ENCODE measurements at places on chromosomes 6 and 20. TPM values are rescaled to one million over a fixed set of nuclear protein-coding genes. Genes with fewer than 3 reads are reported as not detected.
A peak's percentile ranks its signal among the peaks of the same experiment; 100 is the strongest.

Gene ZBTB46
- 0.12 TPM for polyA plus RNA-seq

Gene OR12D3
- polyA plus RNA-seq = not detected

Gene ZNF512B
- 3.2 TPM for polyA plus RNA-seq

Gene CLIC5
- polyA plus RNA-seq = not detected

Gene NFYA
- 12.5 TPM for polyA plus RNA-seq

Gene TPD52L1
- 171 TPM for polyA plus RNA-seq

Gene DNAH8
- not detected for polyA plus RNA-seq

Gene FHL5
- polyA plus RNA-seq = not detected

Gene PTK7
- 124 TPM for polyA plus RNA-seq

- peak; percentile 54 for DNase-seq
Measured at GRCh38 chr6:55822815-55823214, 52.6 kb downstream of the BMP5 start.

DNA sequence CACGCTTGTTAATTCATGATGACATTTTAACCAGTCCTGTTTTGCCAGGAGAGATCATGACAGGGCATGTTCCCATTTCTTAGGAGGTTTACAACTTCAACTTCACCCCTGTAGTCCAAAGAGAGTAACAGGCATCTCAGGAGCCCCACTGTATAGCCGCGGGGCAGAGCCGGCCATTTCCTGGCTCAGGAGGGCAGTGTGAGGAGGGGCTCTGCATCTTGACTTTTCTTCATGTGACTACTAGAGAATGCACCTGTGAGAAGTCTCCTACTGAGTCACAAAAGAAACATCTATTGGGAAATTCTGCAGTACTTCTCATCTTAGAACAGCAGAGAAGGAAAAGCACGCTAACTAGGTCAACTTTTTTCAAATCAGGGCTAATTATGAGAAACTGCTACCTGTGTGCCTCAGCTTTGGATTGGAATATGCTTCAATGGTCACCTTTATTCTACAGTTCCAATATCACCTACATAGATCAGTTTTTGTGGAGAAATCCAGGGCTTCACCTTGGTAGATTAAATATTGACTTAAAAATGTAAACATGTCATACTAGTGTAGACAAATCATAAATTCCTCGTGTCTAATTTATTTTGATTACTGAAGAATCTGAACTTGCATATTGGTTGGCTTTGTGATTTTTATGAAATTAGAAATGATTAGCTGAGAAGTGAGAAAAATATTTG, 28.6 kb upstream of the SIM1 start:
- DNase-seq = peak; percentile 90

GRCh38 chr20:63041776-63042175, 35.0 kb upstream of the BHLHE23 start:
- no peak for DNase-seq

- DNase-seq = no peak
Measured at GRCh38 chr20:39778847-39779604, 816.9 kb downstream of the DHX35 start.

DNA sequence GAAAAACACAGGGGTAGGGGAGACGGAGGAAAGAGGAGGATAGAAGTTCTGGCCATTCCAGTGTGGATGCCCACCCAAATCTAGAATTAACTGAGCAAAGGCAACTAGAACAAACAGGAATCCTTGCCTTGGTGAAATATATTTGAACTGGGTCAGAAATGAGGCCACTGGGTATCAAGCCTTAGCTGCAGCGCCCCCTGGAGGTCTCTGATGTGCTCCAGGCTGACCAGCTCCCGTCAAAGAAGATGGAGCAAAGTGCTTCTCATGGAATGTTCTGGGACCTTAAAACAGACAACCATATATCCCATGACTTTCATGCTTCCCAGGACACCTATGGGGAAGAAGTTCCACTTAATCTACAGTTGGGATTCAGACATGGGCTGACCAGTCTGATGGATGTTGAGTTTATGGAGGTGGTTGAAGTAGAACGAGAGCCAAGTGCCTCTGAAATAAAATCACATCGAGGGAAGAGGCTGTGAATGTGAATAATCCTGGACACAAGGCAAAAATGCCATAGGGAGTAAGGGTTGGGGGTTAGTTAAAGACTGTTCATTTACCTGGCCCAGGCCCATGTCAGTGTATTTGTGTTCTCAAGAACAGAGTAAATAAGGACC, 50.4 kb downstream of the HLA-DPB1 start:
- DNase-seq = peak; percentile 17

GRCh38 chr20:21739161-21739560, 33.7 kb downstream of the PAX1 start:
- no peak for DNase-seq

- peak; percentile 74 for DNase-seq
Measured at GRCh38 chr6:72422171-72422570, 199.7 kb upstream of the KCNQ5 start.

DNA sequence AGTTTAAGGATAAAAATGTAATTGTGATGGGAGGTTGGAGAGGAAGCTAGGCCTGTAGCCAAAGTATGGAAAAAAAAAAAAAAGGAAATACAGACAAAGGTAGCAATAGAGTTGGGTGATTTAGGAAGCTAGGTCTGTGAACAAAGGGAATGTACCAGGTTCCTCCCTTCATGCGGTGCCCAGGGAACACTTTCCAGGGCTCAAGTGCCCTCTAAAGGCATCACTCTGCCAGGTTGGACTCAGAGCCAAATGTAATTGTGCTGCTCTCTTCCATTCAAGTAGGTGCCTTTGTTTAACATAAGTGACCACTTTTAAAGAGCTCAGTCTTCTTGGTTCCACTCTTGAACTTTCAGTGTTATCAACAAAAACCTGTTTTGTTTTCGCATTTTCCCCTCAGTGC, 159.7 kb upstream of the AHI1 start:
- no peak for DNase-seq

GRCh38 chr6:16511723-16512489, 249.4 kb downstream of the ATXN1 start:
- DNase-seq = peak; percentile 14

GRCh38 chr6:161837854-161838253, 564.0 kb upstream of the AGPAT4 start:
- DNase-seq = no peak

DNA sequence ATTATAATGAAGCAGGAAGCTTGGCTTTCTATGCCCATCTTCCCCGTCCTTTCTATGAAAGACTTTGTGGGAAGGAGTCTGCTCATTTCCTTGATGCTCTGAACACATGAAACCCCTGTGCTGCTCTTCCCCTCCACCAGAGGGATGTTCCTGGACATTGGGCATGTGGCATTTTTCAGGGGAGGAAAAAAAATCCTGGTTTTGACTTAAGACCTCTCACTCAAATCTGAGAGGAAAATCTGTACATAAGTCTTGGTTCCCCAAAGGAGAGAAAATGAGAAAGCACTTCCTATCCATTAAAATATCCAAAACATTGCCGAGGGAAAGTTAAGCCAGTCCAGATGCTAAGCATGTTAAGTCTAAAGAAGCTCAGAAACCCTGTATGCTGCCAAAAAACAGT, 393.0 kb downstream of the PAX1 start:
- no peak for DNase-seq

GRCh38 chr6:12312736-12313135, 22.6 kb downstream of the EDN1 start:
- no peak for DNase-seq

DNA sequence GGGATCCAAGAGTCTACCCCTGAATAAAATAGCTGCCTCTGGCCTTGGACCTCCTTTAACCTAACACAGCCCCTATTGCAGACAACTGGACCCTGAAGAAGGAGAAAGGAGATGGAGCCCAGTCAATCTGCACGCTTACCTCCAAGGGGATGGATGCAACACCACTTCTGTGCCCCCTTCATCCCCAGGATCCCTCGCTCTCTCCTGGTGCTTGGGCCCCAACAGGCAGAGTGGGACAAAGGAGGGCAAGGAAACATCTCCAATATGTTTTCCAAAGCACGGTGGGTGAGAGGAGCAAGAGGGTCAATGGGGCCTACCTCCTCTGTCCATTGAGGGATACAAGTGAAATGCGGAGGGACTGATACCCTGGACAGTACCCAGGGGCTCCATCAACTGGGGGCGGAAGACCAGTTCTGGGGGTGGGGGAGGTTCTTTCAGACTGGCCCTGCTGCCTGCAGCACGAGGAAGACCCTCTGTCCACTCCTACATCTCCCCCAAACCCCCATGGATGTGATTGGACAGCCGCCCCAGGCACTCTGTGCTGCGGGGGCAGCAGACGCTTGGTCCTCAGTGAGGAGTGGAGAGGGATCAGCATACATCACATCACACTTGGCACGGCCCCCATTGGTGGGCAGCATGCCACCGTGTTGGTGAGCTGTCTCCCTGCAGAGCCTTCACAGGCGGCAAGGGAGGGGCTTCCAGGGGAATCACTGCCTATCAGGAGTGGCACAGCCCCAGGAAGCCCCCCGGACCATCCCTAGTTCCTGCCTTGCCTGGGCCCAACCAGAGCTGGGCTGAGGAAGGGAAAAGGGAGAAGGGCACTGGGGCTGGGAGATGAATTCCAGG, 70.6 kb downstream of the MRPL14 start:
- peak; percentile 14 for DNase-seq

- DNase-seq = no peak
Measured at GRCh38 chr6:57305761-57306160, 11.7 kb upstream of the PRIM2 start.

DNA sequence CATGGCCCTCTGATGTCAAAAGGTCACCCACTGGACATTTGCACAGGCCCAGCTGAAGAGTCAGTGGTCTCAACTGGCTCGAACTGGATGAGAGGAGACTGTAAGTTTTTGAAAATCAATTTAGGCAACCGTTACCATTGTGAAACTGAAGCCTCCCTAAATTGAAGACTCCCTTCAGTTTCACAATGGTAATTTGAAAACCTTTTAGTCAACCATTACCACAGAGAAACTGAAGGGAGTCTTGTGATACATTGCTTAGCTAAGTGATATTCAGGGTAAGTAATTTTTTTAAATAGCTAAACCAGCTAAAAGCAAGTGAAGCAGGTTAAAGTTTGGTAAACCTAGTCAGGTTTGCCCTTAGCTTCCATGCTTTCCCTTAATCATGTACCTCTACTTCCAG, 197.3 kb upstream of the NT5E start:
- no peak for DNase-seq

DNA sequence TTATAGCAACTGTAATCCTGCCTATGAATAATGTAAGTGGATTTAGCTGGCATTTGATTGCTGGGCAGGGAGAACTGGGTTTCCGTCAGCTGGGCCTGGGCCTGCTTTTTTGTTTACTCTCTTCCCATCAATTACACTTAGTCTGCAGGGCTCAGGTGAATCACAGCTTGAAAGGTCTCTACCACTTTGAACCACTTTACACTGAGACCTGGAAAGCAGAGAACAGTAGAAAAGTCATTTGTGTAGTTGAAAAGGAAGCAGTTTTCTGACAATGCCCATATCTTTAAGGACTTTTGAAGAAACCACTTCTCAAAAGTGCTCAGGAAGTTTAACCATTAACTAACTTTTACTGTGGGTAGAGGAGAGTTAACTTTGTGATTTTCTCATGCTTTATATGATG, 315.4 kb upstream of the SASH1 start:
- DNase-seq = no peak

GRCh38 chr20:57188576-57189079, 77.8 kb downstream of the BMP7 start:
- DNase-seq = no peak

DNA sequence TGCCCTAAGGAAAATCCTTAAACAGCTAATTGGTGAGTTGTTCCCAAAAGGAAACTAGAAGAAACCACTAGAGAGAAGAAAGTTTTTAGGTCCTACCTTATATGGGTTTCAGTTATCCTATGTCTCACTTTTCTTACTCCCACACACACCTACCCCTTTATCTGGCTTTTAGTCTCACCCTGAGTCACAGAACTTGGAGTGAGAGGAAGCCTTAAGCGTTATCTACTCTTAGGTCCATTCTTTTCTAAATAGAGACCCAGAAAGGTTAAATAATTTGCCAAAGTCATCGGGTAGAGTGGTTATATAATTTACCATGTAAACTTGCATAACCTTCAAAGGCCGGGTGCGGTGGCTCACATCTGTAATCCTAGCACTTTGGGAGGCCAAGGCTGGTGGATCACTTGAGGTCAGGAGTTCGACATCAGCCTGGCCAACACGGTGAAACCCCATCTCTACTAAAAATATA, 4.3 kb upstream of the RPP21 start:
- peak; percentile 23 for DNase-seq

DNA sequence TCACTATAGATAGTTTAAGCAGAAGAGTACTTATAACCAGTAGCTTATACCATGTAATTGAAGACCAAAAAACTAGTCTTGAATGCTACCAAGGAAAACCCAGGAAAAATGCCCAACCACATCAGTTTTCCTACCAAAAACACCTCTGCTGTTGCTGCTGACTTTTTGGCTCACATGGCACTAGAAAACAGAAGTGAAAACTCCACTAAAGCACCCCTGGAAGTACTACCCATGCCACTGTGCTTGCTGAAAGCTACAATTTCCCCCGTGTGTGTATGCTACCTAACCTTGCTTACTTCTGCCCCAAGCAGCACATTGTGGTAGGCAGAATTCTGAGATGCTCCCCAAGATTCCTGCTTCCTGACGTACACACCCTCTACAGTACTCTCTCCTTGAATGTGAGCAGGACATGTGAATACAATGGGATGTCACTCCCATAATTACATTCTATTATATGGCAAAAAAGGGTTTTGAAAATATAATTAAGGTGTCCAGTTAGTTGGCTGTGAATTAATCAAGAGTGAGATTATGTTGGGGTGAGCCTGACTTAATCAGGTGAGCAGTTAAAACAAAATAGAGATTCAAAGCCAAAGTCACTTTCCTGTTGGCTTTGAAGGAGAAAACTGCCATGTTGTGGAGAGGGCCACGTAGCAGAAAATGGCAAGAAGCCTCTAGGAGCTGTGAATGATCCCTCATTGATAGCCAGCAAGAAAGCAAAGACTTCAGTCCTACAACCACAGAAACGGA, 209.8 kb upstream of the MARCKS start:
- DNase-seq = no peak

DNA sequence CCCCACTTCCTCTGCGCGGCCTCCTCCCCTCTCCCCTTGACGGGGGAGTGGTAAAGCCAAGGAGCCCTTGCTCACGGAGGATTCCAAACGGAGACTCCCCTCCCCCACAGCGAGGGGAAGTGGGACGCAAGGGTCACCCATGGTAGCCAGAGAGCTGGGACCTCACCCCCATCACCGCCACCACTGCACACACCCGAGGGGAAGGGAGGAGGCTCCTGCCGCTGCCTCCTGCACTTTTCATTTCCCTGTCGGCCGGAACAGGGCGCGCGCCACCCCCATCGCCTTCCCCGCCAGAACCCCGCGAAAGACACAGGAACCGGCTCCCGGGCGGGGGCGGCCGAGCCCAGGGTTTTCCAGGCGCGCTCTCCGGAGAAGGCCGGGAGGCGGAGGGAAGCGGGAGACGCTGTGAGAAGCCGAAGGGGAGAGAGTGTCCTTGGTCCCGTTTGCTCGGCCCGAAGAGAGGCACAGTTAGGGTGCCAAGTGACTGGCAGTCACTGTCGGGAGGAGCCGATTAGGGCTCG, 789 bp downstream of the CCND3 start:
- peak; percentile 43 for DNase-seq

DNA sequence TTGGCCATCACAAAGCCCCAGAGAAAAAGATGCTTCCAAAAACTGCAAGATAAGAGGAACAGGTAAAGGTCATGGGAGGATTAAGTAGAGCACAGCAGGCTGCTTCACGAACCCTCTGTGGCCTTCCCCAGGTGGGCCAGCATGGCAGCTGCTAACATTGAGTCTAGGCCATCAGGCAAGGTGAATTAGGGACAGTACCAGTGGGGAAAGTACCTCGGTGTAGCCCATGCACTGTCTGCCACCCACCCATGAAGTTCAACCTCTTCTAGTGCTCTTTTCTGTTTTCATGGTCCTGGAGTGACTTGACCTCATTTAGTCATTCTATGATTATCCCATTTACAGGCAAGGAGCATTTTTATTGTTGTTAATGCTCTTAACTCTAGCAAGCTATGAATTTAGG, 108.6 kb upstream of the DUSP22 start:
- no peak for DNase-seq

Data from mammary epithelial cell (primary cell).